Mesendoderm (in vitro differentiated cells): ENCODE measurements at places on chromosomes 6 and 20.

GRCh38 chr6:38638941-38639497, 710 bp downstream of the BTBD9 start:
- no peak for DNase-seq

- no peak for DNase-seq
Observed at GRCh38 chr20:63281742-63282665, 9.4 kb downstream of the ARFGAP1 start.

GRCh38 chr6:73932866-73933265, 236.9 kb downstream of the CD109 start:
- no peak for DNase-seq

DNA sequence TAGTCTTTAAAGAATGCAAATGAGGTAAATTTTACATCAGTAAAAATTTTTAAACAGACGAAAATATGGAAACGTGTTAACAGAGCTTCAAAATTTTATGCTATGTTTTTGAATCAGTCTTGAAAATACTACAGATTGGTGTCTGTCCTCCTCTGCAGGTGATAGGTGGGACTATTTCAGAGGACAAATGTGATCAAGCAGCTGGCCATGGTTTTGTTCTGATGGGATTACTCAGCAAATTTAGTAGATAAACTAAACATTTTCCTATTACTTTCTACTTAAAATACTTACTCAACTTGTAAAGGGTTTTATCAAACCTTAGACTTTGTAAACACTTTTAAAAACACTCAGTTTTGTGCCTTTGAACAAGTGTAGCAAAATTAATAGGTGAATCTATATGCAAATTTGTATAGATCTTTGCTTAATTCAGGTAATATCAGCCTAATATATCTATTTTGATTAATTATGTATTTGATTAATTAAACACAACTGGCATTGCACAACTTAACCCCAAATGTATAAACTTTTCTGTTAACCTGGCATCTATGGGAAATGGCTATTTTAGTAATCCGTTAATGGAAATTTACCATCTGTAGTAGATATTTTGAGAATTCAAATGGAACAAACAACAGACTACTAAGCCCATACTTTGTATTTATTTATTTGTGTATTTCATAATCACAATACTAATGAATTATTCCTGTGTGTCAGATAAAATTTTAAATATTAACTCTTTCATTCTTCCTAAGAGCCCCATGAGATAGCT, 22.5 kb downstream of the ADGRB3 start:
- no peak for DNase-seq

GRCh38 chr20:50215926-50216325, 25.3 kb downstream of the CEBPB start:
- no peak for DNase-seq

- DNase-seq, result no peak
Observed at GRCh38 chr6:48889429-48889828, 573.6 kb downstream of the MMUT start.

GRCh38 chr6:26304797-26305640, 60.0 kb upstream of the BTN3A2 start:
- DNase-seq, result peak; percentile 93

GRCh38 chr20:53738945-53739798, 145.5 kb upstream of the ZNF217 start:
- DNase-seq, result no peak

DNA sequence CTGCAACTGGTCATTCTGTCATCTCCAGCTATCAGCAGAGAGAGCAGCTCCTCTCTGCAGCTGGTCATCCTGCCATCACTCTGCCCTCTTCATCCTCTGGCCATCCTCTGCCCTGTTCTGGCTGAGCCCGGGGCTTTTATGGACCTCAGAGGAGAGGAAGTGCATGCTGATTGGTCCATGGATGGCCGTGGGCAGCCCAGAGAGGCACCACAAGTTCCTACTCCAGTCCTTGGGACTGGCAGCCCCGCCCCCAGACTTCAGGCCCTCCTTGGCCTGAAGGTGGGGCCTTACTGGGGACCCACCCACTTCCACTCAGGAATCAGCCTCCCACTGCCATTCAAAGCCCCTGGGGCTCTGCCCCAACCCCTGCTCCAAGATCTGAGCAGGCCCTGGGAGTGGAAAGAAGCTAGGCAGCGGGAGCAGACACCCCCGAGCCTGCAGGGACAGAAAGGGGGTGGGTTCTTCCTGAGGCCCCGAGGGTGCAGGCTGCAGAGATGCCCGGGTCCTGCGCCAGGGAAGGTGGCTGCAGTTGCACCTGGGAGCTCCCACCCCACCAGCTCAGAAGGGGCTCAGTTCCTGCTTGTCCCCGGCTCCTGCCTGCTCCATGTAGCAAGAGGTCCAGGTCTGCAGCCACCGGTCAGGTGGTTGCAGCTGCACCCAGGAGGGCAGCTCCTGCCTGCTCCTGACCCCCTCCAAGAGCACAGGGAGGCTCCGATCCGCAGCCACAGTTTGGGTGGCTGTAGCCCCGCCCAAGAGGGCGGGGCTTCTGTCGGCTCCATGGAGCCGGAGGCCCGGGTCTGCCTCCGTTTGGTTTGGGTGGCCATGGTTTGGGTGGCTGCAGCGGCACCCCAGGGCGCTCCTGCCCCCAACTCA, 34.1 kb upstream of the HMGA1 start:
- DNase-seq, result peak; percentile 50

GRCh38 chr6:38436726-38437465, 202.8 kb downstream of the BTBD9 start:
- DNase-seq, result no peak

GRCh38 chr6:102309700-102310099, 916.2 kb downstream of the GRIK2 start:
- no peak for DNase-seq

- DNase-seq, result peak; percentile 54
Observed at GRCh38 chr6:84093441-84094435, 60.2 kb downstream of the MRAP2 start.
